GM23338 (cell line): ENCODE measurements at places on chromosomes 1 and 21.
A peak's percentile ranks its signal among the peaks of the same experiment; 100 is the strongest.

DNA sequence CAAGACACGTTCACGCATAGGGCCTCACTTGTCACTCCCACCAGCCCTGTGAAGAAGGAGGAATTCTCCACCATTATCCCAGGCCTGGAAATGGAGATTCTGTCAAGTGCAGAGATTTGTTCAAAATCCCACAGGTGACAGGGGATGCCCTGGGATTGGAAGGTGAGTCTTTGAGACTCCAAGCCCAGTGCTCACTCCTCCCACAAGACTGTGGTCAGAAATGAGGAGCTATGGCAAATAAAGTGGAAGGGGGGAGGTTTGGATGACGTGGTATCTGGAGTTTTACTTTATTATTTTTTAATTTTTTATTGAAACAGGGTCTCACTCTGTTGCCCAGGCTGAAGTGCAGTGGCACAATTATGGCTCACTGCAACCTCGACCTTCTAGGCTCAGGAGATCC is 12.8 kb upstream of the FOXO6 start:
- DNase-seq: no peak

- DNase-seq: no peak
These were observed 44.8 kb upstream of the POU2F1 start for GRCh38 chr1:167175901-167176300.

- DNase-seq: no peak
These were observed 51.5 kb upstream of the WNT2B start for GRCh38 chr1:112457241-112457640.

DNA sequence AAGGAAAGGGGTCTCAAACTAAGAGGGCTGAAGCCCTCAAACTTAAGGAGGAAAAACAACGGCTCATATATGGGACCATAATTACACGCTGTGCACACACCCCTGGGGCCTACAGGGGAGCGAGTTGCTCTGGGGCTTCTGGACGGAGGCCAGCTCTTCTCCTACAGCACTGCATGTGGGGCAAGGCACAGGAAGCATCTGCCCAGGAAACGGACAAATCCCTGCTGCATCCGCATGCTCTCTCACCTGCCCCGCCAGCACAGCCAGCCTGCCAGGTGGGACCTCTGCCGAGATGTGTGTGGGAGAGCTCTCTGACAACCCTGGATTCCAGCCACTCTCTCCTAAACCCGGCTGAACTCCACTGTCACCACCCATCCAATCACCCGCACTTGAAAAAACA is 54.1 kb downstream of the MRPL37 start:
- no peak for DNase-seq

- no peak for DNase-seq
These were observed 1963.0 kb downstream of the NCAM2 start for GRCh38 chr21:22961258-22961657.

GRCh38 chr1:76300556-76300955 is 226.0 kb downstream of the ST6GALNAC3 start:
- DNase-seq: no peak

- DNase-seq: no peak
These were observed at the start of gene S100A7A for GRCh38 chr1:153415850-153416570. TSS of gene S100A7A (plus strand) at chr1:153416520. CDS start at chr1:153418083, 1,563 bp downstream.

DNA sequence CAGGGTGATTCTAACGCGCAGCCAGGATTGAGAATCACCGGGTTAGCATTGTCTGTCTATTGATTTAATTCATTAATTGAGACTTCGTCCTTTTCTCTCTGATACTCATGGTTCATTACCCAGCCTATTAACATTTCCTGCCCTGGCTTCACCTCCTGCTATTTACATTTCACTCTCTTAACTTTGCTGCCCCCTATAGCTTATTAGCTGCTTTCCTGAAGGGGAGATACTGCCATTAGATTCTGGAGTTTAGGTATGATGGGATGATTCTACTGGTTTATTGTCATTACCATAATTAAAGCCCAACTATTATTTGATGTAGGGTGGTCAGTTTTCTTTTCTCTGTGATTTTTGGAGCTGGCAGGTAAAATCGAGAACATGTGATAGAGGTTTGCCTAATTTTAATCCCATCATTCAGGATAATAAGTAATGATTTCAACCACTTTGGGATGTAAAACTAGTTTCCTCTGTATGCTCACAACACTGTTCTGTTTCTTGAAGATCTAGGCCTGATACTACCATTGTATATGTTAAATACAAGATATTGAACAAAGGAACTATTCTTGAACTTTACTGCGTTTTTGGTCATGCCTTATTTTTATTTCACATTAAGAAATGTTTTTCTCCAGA is 6.4 kb downstream of the PPP2R5A start:
- DNase-seq: peak; percentile 86

DNA sequence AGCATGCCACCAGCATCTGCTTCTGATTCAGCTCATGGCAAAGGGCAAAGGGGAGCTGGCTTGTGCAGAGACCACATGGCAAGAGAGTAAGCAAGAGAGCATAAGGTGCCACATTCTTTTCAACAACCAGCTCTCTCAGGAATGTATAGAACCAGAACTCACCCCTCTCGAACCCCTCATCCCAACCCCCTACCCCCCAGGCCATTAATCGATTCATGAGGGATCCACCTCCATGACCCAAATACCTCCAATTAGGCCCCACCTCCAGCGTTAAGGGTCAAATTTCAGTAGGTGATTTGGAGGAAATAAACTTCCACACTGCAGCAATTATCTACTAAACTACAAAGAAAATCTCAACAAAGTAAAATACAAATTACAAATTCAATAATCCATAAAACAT is 32.2 kb upstream of the LRRC7 start:
- DNase-seq: peak; percentile 66

- DNase-seq: peak; percentile 59
These were observed 113.2 kb upstream of the CACHD1 start for GRCh38 chr1:64356636-64357256.

GRCh38 chr1:21318714-21319159 is 28.5 kb upstream of the ECE1 start:
- no peak for DNase-seq

DNA sequence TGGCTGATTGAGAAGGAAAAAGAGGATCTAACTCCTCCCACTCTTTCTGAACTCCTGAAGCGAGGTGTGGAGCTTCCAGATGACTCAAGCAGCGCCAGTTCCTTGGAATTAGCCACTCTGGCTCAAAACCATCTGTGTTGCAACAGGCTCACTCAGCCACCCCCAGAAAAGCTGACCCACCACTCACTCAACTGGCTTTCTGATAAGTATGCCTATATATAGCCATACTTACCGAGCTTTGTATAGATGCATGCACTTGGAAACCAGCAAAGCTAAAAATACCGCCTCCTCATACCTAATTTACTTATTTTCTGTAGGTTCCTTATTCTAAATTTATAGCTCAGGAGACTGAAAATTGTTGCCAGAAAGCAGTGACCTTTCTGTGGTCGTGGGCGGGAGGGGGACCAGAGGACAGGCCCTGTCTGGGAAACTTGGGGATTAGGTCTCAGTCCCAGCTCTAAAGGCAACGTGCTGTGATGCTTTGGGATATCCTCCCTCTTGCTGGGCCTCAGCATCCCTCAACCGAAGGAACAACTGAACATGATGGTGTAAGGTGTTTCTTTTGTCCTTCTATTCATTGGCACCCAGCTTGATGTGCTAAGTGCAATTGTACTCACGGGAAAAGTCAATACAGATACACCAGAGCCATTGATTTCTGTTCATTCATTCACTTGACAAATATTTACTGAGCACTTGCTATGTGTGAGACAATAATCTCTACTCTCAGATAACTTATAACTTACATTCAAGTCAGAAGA is 65.7 kb downstream of the NENF start:
- no peak for DNase-seq

GRCh38 chr1:3312898-3313575 is 141.4 kb upstream of the ARHGEF16 start:
- peak; percentile 47 for DNase-seq

- no peak for DNase-seq
These were observed 351.0 kb upstream of the B3GALT2 start for GRCh38 chr1:193537266-193538002.
